ENCODE measurements at places on chromosomes 5 and 9.
A peak's percentile ranks its signal among the peaks of the same experiment; 100 is the strongest.

DNA sequence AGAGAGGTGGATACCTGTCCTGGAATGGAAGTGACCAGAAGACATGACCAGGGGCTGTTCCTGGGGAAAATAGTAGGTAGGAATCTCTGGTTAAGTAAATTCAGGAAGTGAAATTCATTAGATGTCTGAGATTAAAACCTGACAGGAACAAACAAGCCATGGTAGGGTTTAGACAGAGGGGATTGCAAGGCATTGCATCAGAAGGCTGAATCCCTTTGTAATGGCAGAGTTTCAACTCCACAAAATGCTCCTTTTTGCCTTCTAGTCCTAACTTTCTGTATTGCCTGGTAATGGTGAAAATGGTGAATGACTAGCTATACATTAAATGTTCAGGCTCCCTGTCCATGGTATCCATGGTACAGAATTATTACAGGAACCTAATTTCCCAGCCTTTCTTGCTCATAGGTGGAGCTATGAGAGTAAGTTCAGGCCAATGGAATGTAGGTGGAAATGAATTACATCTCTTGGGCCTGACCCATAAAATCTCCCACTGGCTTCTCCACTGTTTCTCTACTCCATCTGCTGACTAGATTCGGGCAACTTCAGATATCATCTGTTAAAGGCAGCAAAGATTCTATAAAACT, 113.4 kb upstream of the CNTLN start:
- DNase-seq: no peak

- DNase-seq: no peak
Observed at GRCh38 chr5:95959888-95960666, 1.6 kb downstream of the ELL2 start.

DNA sequence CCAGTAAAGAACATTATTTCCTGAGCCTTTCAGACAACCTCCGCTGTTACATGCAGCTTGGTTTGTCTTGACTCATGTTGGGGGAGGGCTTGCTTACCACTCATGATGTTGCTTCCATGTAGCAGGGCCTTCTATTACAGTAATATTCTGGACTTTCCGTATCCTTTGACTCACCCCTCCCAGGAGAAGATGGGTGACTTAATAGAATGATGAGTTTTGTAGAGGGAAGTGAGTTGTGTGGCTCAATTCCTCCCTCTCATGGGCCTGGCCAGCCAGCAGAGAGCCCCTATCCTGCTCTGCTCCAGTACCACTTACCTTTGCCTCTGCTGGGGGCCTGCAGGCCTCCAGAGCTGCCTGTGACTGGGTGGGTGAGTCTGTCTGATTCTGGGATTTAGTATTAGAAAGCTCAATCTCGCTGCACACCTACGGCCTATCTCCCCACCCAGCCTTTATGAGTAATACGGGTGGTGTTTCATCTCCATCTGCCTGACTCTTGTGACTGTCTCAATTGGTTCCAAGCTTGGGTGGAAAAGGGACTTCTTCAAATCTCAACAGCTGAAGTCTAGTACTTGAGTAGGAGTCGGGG, 52.6 kb upstream of the KLF9 start:
- peak; percentile 31 for DNase-seq

DNA sequence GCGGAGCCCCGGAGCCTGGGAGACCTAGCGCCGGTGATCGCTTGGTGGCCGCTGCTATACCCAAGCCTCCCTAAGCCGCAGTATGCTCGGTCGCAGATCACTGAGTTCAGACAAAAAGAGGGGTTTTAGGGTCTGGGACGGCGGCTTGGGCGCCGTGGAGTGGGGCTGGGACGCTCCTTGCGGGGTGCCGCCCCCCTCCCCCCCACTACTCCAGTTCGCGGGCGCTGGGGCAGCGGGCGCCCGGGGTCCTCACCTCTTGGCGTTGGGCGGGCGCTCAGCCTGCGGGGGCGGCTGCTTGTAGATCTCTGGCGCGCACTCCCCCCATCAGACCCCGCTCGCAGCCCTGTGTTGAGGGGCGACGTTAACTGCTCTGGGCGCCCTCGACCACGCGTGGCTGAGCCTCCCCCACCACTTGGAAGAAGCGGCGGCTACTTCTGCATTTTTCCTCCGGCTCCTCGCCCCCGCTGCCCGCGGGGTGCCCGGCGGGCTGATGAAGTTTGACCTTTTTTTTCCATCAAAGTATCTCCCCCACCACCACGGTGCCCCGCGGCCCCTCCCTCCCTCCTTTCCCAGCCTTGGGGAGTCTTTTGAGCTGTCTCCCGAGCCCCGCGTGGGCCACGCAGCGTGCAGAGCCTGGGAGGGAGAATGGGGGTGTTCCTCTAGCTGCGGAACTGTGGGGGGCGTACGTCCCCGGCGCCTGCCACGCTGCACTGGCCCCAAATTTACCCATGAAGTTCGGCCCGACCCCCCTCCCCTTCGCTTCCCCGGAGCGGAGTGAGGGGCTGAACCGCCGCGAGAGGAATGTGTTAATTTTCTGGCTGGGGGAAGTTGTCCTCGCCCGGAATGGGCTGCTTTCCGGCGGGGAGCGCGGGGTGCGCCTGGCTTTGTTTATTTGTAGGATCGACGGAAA, 1.2 kb downstream of the CXXC5 start:
- no peak for DNase-seq

DNA sequence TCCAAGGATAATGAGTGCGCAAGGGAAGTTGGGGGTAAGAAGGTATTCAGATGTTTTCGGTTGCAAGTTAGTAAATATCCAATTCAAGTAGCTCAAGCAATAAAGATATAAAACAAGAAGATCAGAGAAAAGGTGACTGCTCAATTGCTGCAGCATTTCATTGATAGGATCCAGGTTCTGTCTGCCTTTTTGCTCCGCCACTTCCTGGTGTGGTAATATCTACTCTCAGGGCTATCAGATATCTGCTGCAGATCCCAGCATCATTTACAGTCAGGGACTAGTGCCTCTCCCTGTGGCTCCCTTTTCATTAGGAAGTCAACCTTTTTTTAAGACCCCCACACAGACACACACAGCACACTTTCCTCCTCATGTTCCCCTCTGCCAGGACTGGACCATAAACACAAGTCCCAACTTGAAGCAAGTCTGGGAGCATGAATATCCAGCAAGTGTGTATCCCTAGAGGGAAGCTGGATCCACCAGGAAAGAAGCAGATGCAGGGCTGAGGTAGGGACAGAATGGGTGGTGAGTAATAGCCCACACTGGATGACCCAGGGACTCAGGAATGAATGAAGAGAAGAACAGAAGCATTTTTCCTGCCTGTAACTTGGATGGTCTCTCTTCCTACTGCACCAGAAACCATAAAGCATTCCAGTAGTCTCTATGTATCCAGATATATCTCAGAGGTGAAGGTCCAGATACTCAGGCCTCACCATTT, 53.7 kb downstream of the ZNF622 start:
- DNase-seq: no peak

DNA sequence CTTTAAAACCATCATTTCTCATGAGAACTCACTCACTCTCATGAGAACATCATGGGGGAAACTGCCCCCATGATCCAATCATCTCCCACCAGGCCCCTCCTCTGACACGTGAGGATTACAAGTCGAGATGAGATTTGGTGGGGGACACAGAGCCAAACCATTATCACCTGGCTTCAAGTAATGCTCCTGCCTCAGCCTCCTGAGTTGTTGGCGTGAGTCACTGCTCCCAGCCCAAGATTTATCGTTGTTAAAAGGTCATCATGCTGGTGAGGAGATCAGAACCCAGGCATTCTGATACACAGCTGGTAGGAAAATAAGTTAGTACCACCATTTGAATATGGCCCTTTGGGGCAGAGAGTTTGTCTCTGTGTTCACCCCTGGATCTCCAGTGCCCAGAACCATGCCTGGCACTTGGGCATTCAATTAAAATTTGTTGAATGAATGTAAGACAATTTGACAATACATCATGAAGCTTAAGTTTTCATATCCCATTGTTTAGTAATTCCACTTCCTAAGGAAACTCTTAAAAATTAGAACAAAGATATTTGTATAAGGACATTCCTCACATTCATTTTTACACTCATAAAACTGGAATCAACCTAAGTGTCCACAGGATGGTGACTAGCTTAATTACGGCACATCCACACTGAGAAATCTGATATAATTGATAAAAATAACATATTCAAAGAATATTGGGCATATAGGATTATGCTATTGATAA, 58.0 kb upstream of the COL15A1 start:
- no peak for DNase-seq

DNA sequence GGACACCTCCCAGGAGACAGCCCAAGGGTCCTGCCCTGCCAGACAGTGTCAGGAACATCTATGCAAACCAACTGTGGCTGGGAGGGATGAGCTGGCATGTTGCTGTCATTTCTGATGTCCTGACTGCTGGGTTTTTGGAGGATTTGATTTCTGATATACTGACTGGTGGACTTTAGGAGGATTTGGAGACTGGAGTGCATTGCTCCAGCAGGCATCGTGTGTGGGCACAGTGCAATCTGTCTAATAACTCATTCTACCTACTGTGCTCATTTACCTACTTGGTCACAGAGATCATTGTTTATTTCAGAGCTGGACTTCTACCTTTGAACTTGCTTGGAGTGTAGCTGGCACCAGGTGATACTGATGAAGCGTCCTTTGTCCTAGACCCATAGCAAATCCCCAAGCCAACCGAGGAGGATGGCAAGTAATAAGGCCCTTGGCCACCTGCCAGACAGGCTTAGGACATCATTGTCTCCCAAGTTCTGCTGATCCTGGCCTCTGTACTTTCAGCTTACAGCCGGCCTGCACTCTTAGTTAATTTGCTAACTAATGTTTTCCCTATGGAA, 124.3 kb upstream of the ICE1 start:
- no peak for DNase-seq

DNA sequence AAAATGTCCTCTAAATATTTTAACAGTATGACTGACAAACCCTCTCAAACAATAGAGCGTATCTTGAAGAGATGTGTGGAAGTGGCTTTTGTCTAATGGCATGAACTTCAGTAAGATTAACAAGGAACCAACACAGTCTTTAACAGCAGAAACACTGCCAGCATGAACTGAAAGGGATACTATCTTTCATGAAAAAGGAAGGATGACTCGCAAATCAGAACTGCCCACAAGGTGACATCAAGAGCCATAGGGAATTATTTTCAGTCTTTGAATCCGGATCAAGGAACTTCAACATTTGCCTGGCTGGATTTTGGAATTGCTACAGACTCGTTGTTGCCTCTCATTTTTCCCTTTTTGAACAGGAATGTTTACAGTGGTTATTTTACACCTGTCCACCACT, 5.1 kb upstream of the HEXB start:
- no peak for DNase-seq

DNA sequence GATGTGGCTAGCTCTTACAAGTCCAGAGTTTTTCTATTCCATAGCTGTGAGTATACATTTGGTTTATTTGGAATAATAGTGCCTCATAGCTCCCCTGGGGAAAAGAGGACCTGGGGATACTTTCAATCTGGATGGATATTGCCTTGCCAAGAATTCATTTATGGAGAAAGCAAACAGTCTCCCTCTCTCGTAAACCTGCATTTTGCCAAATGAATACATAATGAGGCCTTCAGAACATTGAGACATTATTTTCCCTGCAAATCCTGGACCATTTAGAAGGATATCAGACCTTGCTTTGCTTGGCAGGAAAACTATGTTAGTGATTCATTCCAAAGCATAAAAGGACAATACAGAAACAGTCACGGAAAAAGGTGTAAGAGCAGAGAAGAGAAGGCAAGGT, 569.6 kb upstream of the BRINP1 start:
- no peak for DNase-seq

- no peak for DNase-seq
Observed at GRCh38 chr9:26261503-26262330, 583.5 kb upstream of the TUSC1 start.

- no peak for DNase-seq
Observed at GRCh38 chr5:168802337-168802736, 223.2 kb upstream of the PANK3 start.

DNA sequence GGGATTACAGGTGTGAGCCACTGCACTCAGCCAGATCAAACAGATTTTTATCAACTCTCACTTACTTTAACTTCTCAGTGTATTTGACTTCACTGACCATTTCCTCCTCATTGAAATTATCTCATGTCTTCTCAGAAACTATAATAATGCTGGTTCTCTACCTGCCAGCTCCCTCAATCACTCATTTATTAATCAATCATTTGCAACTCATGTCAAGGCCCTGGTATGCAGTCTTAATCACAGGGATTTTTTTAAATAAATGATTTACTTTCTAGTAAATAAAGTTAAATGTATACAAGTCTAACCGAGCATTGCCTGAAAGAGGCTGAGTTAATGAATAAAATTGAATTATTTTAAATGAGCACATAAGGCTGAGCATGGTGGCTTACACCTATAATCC, 63.3 kb downstream of the PLPP1 start:
- no peak for DNase-seq

DNA sequence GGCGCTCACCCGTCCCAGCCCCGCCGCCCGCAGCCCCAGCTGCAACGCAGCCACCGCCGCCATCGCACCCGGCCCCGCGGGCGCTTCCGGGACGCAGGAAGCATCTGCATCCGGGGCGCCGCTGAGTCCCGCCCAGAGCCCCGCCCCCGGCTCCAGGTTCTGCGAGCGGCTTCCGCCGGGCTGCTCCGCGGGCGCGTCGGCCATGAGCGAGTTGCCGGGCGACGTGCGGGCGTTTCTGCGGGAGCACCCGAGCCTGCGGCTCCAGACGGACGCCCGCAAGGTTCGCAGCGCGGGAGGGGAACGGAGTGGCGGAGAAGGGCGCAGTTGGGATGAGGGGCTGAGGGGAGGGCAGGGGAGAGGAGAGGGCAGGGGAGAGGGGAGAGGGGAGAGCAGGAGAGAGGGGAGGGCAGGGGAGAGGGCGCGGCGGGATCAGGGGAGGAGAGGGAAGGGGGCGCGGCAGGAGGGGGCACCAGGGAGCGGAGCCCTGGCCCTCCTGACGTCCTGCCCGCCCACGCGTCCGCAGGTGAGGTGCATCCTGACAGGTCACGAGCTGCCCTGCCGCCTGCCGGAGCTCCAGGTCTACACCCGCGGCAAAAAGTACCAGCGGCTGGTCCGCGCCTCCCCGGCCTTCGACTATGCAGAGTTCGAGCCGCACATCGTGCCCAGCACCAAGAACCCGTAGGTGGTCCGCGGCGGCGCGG, at the start of the genes SURF1 and SURF2:
SURF1 (minus strand) TSS at position 97 of the 701 bp plus-strand sequence; CDS start at position 63, 34 bp downstream.
SURF2 (plus strand) TSS at position 160 of the 701 bp plus-strand sequence; CDS start at position 203, 43 bp downstream.
- peak; percentile 95 for DNase-seq

DNA sequence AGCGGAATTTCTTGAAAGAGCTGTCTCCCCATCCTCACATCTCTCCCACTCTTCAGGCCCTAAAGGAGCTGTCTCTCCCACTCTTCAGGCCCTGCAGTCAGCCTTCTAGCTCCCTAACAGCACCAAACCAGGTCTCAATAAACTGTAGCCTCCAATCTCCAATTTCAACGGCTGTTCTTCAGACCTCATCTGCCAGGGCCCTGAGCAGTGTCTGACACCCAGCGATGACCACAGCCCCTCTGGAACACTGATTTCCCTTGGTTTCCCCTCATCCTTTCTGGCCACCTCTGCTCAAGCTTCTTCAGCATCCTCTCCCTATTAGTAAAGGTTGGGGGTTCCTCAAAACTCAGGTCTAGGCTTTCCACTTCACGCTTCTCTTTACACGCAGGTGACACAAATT, 1.6 kb upstream of the P4HA2 start:
- DNase-seq: no peak

- DNase-seq: no peak
Observed at GRCh38 chr5:171806976-171807747, 21.5 kb downstream of the SMIM23 start.

All from stimulated activated CD4-positive, alpha-beta T cell treated with anti-CD3 and anti-CD28 coated beads, Interleukin-4, amount 100 ng/mL, for 1 hour (primary cell).